Stimulated activated memory B cell treated with anti-CD40 and anti-IgM and Interleukin-4, amounts not matched to agents 10 μg/mL and 1 μg/mL and 100 μg/mL, for 72 hours (primary cell): ENCODE measurements at places on chromosomes 3 and 15.
A peak's percentile ranks its signal among the peaks of the same experiment; 100 is the strongest.

GRCh38 chr3:141114816-141115460 lies 63.8 kb downstream of the SPSB4 start:
- ATAC-seq = no peak

DNA sequence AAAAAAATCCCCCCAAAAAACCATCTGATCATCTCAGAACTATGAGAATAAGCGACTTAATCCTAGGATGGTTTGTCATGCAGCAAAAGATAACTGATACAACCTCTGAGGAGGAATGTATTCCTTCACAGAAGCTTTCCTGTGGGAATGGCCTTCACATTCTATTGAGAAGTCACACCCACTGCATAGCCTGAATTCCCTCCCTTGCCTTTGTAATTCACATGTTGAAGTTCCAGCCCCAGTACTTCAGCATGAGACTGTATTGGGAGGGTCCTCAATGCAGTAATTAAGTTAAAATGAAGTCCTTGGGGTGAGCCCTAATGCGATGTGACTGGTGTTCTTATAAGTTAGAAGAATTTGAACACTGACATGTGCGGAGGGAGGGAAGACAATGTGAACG lies 395.2 kb downstream of the TUSC7 start:
- ATAC-seq = no peak

- ATAC-seq = no peak
These were observed 331.3 kb upstream of the PROK2 start for GRCh38 chr3:72116226-72116625.

GRCh38 chr3:181274025-181274424 lies 284.5 kb upstream of the DNAJC19 start:
- no peak for ATAC-seq

DNA sequence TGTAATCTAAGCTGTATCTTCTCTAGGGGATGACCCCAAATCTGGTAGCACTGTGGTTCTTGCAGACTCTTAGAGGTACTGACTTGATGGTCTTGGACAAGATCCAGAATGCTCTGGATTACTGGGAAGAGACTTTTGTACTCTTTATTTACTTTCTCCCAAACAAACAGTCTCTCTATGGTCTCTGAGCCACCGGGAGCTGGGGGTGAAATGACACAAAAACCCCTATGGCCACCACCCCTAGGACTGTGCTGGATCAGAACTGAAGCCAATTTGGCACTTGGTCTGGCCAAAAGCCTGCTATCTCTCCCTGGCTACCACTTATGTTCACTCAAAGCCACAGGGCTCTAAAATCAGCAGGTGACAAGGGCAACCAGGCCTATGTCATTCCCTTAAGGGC lies 50.2 kb upstream of the SI start:
- peak; percentile 20 for ATAC-seq

DNA sequence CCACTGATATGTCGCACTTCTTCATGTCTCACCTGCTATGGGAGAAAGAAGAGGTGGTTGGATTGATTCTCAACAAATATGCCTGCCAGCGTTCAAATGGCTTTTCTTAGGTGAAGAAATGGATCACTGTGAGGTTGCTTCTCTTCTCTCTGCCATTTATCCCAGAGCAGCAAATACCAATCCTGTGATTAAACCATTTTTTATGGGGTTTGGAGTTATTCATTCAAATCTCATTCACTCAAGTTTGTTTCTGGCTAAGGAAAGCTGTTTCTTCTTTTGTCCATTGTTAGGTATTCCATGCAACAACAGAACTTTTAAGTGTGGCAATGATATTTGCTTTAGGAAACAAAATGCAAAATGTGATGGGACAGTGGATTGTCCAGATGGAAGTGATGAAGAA lies 12.2 kb upstream of the C3orf52 start:
- no peak for ATAC-seq

- no peak for ATAC-seq
These were observed 984 bp downstream of the RNU6-1 start for GRCh38 chr15:67838789-67839332.

GRCh38 chr3:9503283-9503682 lies 50.3 kb downstream of the LHFPL4 start:
- peak; percentile 61 for ATAC-seq

GRCh38 chr3:51799879-51800749 lies 21.1 kb upstream of the IQCF6 start:
- no peak for ATAC-seq

DNA sequence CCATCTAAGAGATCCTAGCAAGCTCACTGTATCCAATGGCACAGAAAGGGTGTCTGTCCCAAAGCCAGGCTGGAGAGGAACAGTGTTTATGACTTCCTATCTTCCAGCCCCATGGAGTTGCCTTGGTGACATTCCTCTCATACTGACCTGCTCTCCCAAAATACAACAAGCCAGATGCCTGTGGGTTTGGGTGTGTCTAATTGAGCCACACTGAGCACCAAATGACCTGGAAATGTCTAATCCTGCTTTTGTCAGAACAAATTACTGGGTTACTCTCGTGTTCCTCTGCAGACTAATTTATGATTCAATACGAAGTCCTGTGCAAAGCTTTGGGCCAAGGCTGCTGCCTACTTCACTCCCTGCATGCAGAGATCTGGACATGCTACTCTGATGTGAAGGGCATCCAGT lies 98.1 kb upstream of the STRIT1 start:
- no peak for ATAC-seq

- ATAC-seq = no peak
These were observed 464.7 kb downstream of the PDCD6IP start for GRCh38 chr3:34263101-34263621.

DNA sequence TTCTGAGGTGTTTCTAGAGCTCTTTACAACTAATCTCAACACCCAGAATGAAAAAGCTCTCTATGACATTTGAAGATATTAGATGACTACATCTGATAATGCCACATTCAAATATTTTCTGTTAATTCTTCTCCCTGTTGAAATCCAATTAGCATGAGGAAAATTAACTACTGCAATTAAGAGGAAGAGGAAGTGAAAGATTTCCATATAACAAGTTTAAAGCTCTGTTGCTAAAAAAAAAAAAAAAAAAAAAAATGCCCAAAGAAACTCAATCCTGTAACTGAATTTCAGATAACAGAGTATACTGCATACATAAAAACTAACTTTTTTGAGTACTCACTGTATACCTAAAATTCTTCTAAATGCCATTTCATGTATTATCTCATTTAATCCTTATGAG lies 109.8 kb downstream of the TNIK start:
- ATAC-seq = no peak

DNA sequence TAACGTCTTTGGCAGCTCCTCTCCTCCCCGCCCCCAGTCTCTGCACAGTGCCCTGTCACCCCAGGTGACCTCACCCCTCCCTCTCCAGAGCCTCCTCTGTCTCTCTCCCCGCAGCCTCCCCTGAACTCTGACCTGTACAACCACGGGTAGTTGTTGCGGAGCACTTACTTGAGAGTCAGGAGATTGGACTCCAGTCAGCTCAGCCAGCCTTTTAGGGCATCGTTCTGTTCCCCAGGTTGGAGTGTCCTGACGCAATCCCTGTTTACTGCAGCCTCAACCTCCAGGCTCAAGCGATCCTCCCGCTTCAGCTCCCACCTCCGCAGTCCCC lies 177.7 kb downstream of the UACA start:
- ATAC-seq = no peak

DNA sequence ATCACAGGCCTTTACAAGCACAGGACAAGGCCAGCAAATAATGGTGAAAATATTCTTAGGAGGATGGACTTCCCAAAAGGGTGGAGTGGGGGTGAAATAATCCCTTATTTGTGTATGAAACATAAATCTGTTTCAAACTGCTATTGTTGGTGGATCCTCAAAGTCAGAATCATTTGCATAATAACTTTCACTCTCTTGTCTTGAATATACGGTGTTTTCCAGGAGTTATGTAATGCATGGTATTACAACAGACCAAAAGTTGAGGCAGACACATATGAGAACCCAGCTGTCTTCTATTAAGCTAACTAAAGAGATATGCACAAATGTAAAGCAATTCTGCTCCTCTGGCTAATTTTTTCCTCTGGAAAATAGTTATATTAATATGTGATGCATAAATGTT lies 57.7 kb downstream of the PRTG start:
- no peak for ATAC-seq

- peak; percentile 60 for ATAC-seq
These were observed 115.4 kb downstream of the NEK10 start for GRCh38 chr3:27253831-27254230.

- peak; percentile 46 for ATAC-seq
These were observed 1.3 kb upstream of the MEF2A start for GRCh38 chr15:99564221-99565048.

DNA sequence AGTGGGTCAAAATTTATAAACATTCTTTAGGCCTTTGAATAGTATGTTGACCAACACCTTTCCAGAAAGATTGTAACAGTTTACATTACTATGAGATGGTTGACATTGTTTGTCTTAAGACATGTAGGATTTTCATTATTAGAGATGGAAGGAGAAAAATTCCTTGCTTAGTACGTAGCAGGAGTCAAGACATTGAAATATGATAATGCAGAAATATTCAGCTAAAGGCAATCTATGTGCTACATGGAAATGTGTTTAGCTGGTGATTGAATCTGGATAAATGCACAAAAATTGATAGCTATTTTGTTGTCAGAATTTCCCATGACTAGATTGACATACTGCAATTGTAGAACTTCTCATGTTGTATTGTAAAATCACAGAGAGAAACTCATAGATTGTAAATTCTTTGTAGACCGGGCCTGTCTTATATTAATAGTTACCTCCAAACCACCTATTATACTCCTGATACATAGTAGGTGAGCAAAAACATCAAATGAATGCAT lies 370.4 kb upstream of the CBLB start:
- ATAC-seq = no peak

DNA sequence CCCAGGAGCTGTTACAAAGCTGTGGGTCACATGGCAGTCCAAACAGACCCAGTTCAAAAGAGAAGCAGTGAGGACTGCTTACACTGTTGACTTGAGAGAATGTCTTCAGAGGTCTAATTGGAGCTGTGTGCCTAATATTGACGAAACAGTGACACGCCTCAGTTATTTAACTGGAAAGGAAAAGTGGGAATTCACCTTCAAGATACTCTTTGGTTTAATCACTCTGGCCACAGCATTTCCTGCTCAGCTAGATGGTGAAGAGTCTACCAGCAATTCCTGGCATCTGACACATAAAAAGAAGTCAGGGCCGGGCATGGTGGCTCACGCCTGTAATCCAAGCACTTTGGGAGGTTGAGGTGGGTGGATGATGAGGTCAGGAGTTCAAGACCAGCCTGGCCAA lies 326.4 kb downstream of the SV2B start:
- no peak for ATAC-seq

GRCh38 chr3:117632191-117632590 lies 922.6 kb downstream of the TUSC7 start:
- no peak for ATAC-seq

DNA sequence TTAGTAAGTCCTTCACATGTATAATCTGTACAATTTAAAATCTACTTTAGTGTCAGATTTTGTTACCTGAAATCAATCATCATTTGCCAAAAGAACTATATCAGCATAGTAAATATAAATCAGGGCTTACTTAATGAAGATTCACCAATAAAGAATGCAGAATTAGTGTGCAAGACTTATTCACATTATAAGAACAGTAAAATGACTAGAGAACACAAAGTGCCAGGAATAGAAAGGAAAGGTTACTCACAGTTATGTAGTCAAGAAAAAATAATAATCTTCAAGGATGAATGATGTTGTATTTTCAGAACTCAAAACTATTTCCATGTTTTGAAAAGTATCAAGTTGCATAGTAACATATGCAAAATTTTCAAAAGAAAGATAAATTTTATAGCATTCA lies 891.9 kb downstream of the ROBO1 start:
- ATAC-seq = no peak

GRCh38 chr3:129574206-129574605 lies 31.2 kb downstream of the H1-8 start:
- ATAC-seq = no peak

DNA sequence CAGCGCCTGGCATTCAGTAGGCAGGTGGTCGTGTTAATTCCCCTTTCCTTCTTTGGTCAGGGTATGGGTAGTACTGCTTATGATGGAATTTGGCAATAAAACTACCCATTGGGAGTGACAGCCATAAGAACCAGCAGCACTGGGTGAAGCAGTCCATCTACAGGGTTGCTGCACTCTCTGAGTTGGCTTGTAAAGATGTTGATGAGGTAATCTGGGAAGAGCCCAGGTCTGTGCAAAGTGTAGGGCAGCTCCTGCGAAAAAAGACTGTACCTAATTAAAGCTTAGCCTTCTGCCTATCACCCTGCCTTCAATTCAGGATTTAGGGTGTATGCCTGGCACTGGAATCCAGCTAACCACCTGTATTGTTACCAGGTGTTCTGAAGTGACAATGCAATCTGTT lies 4.7 kb upstream of the FETUB start:
- ATAC-seq = no peak

DNA sequence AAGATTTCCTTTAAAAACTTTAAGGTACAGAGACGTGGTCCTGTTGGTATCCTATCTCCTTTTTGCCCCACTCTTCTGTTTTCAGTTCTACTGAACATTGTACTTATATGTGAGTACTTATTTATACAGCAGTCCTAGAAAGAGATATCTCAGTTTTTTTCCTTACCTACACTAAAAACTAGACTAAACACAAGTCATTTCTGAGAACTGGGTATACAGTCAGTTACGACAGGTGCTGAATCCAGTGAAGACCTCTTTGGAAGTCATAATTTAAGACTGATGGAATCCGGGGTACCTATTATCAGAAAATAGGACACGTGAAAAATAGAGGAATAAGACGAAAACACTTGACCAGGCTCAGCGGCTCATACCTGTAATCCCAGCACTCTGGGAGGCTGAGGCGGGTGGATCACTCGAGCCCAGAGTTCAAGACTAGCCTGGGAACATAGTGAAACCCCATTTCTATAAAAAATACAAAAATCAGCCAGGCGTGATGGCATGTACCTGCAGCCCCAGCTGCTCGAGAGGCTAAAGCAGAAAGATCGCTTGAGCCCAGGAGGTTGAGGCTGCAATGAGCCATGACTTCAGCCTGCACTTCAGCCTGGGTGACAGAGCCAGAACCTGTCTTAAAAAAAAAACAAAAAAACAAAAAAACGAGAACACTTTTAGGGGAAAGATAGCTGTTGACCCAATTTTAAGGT lies 76.3 kb downstream of the KLHL25 start:
- ATAC-seq = peak; percentile 77

GRCh38 chr15:69926006-69926405 lies 171.7 kb downstream of the TLE3 start:
- ATAC-seq = no peak

DNA sequence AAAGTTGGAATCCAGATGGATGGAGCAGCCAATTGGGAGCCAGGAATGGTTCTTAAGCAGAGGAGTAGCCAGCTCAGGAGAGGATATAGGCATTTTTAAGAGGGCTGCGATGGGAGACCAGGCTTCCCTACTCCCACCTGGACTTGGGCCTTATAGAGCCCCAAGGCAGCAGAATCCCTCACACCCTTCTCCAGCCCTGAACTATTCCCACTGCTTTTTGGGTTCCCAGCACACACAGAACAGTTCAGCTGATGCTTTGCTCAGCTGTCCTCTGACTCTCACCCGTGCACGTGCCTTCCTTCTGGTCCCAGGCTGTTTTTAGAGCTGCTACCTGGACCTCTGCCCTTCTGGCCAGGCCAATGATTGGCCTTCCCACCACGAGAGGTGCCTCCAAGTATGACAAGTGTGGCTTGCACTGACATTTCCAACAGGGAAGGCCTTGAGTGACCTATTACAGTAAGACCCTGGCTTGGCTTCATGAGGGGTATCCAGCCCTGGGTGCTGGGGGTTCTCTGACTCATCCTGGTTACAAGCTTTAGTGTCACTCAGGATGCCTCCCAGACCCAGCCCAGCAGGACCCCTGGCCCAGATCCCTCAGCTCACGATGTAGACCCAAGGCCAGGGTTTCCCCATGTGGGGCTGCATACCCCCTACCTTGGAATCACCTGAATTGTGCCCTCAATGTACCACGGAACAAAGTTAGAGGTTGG lies 25.2 kb downstream of the NOX5 start:
- no peak for ATAC-seq

- no peak for ATAC-seq
These were observed 41.2 kb downstream of the CCDC12 start for GRCh38 chr3:46935168-46935858.
